ENCODE measurements at places on chromosomes 2 and 18.

- DNase-seq = no peak
Measured at GRCh38 chr2:33484042-33484621, 7.7 kb downstream of the RASGRP3 start.

DNA sequence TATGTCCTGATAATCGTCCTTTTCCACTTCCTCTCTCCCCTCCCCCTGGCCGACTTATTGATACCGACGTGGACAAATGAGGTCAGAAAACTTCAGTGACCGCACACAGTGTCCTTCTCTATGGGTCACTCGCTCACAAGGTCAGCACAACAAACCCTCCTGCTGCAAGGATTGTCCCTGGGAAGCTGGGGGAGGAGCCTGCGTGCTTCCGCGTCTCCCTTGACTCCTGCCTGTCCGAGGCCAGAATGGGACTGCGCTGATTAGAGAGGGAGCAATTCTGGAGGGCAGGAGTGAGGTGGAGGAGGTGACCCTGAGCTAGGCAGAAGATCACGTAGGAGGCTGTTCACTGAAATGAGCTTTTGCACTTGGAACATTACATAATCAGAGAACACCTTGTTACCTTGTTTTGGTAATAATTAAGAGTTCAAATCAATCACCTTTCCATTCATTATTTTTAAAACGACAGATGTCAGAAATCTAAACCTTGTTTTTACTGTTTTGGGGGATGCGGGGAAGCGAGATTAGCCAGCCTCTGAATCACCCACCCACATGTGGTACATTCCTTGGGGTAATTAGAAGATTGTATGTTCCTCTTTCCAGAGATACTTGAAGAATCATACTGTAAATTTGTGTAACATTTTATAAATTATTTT is 70.6 kb downstream of the CTAGE1 start:
- DNase-seq = no peak

DNA sequence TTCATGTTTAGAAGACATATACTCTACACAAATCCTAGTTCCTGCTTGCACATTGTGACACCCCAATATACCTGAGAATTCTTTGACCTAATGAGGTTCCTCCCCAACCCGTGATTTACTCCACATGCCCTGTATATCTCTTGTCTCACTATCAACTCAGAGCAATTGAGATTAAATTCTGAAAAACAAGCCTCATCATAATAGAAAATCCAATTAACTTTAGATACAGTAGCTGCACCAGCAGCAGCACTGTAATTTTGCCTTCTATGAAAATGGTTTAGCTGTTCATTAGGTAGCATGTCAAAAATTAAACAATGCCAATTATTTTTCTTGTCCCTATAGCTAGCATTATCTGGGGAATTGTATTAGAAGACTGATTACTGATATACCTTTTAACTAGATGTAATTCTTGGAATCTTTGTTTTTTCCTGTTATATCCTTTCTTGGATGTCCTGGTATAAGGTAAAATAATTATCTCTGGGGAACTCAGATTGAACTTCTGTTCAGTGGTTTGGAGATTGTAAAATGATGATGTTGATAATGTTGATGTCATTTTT is 218.9 kb upstream of the TANK start:
- DNase-seq = no peak

GRCh38 chr2:215529271-215529670 is 93.4 kb upstream of the FN1 start:
- DNase-seq = peak; percentile 2

GRCh38 chr2:118046634-118047210 is 32.9 kb upstream of the CCDC93 start:
- no peak for DNase-seq

DNA sequence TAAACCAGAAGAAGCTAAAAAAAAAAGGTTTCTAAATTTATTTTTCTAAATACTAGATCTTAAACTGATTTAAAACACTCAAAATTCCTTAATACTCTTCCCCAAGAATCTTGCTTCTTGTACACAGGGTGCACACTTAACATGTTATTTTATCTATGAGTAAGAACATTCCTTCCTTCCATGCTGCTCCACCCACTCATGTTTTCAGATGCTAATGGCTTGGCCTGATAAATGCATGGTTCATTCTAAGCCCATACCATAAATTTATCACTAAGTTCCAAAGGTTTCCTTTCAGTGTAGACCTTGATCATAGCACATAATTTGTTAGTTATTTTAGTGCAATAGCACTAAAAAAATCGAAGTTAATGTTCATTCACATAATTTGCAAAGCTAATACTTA is 8.1 kb downstream of the FBXO48 start:
- no peak for DNase-seq

- DNase-seq = no peak
Measured at GRCh38 chr2:25419678-25420242, 78.0 kb upstream of the DNMT3A start.

DNA sequence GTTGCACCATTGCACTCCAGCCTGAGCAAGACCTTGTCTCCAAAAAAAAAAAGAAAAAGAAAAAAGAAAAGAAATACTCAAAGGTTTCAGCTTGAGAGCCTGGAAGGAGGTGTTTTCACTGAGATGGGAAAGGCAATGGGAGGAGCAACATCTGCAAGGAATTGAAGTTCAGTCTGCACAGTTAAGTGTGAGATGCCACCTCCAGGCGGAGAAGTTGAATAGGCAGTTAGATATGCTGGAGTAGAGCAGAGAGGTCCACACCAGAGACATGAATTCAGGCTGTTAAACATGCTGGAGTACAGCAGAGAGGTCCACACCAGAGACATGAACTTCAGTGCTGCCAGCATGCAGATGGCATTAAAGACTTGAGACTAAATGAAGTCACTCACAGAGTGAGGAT is 41.4 kb upstream of the DTNB start:
- DNase-seq = no peak

- no peak for DNase-seq
Measured at GRCh38 chr2:240925191-240925567, 19.0 kb downstream of the CROCC2 start.

DNA sequence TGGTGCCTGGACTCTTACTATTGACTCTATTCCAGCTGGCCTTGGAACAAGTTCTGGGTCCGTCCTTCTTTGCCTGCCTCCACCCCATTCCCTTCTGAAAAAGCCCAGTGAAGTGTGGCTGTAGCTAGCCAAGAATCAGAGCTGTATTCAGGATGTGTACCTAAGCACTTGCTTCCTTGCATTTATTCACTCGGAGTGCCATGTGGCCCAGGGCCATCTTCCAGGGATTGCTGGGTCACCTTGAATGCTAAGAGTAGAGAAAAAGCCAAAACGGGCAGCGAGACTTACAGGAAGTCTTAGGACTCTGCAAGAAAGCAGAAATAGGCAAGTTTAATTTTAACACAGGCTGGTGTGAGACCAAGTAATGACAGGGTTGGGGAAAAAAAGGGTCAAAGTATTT is 4.1 kb downstream of the ITGA6 start:
- no peak for DNase-seq

GRCh38 chr2:215435870-215436704 is at the start of gene FN1:
TSS of gene FN1 (minus strand) at chr2:215436068. CDS start at chr2:215435802, 266 bp downstream.
- DNase-seq = no peak

DNA sequence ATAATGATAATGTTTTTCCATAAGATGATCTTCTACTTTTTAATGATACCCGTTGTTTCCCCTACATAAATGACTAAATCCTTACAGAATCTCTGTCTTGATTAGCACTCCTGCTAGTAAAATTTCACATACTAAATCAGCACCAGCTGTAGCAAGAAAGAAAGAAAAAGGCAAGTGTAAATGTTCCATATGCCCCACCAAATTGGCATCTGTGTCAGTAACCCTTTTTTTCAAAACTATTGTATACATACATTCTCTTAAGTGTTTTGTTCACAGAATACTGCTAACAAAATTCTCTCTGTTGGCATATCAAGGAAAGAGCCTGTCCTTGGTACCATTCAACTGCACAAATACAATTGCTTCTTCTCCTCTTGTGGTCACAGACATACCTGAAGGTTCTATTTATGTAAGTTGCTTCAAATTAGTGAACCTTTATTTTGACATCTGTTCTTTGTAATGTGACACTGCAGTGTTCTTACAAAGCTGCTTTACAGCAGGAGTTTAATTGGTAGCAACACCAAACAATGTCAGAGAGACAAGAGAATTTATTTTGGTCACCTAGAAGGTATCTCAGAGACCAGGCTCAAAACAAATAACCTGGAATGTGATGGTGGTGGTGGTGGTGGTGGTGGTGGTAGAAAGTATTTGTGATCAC is 641.9 kb downstream of the ZEB2 start:
- no peak for DNase-seq

GRCh38 chr2:172215172-172215935 is 112.7 kb upstream of the DLX2 start:
- DNase-seq = no peak

DNA sequence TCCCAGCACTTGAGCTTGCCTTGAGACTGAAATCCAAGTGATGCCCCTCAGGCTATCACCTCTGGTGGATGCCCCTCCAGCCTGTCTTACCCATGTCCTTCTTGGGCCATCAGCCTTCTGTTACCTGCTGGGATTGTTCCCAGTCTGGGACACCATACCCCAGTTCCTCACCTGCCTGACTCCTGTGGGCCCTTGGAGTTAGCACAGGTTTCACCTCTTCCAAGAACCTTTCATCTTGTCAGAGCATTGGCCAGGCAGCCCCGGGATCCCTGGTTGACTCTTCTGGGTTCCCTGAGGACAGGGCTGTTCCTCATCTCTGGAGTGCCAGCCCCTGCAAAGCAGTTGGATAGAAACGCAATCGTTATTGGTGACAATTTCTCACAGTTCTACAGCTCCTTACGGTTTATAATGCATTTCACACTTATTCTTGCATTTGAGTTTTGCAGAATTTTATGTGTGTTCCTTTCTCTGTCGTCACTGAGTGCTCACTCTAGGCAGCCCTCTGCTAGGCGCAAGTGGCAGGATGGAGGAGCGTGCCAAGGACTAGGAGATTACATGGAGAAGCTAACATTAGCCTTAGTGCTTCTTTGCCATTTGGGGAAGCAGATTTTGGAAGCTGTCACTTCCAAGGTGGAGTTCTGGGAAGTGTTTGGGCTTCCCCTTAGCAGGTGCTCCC is 139.7 kb downstream of the DDX1 start:
- DNase-seq = no peak

- no peak for DNase-seq
Measured at GRCh38 chr2:207289295-207290018, 123.7 kb upstream of the KLF7 start.

DNA sequence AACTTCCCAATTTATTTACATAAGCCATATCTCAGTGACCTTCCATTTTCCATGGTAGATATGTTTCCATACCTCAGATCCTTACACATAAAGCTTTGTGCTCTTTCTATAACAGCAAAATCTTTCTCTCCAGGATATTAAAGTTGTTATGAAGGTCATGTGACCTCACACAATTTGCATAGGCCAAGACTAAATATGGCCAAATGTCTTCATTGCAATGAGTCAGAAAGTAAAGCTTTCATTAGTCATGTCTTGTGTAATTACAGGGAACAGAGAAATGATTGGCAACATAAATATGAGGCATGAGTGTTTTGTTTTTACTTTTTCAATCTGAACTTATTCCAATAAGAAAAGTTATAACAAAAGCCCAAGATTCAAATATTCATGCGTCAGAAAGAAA is 243.5 kb downstream of the ASXL3 start:
- DNase-seq = no peak

DNA sequence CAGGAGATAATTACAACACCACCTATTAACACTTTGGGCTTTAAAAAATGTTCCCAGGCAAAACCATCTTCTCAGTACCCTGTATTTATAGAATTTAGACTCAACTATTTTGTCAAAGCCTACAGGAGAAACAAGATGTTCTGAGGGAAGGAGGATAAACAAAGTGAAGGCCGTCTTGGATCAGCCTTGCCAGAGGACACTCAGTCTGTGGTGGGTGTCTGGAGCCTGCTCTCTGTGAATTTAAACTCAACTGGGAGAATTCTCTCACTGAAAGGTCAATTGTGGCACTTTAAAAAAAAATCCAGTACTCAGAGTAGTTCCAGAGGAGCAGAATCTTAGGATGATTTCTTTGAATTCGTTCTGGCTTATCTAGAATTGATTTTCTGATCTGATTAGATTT is 28.4 kb upstream of the SLC1A4 start:
- no peak for DNase-seq

GRCh38 chr2:84283506-84283905 is 175.6 kb downstream of the SUCLG1 start:
- DNase-seq = no peak

- DNase-seq = no peak
Measured at GRCh38 chr2:221562226-221562625, 9.9 kb downstream of the EPHA4 start.

DNA sequence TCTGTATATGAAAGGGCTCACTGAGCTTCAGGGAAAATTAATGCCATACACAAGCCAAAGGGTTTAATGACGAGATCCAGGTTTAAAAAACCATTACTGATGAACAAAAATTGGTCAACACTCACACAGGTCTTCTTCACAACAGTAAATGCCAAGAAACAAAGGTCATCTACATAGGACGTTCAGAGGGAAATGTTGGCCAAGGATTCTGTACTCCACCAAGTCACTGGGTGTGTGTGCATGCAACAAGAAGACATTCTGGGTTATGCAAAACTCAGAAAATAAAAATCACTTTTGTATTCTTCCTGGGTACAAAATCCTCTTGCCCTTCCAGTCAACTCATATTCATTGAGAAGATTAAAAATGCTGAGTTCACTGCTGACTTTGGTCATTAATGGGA is 78.3 kb downstream of the ACTR2 start:
- DNase-seq = no peak

DNA sequence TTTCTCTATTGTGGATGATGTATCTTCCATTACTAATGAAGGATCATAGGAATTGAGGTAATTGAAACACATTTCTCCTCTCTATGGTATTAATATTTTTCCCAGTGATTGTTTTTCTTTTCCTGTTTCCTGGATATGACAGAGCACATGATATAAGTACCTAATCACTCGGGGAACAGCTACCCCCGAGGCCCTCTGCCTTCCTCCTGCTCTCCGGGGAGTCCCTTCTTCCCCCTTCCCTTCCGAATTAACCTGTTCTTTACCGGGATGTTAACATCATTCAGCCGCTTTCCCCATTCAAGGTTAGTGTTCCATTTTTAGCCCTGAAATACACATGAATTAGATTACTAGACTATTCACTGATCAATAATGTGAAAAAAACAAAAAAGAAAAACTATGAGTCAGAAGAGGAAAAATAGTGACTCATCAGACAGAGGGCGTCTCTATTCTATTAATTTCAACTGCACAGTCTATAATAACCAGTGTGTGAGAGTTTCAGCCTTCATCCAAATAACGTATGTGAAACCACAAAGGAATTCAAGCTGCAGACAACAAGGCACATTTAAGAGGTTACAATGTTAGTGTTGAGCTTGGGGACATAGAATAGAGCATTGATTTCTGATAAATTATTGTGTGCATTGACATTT is 450.8 kb downstream of the DLGAP1 start:
- no peak for DNase-seq

GRCh38 chr2:32271063-32271462 is 6.4 kb upstream of the NLRC4 start:
- DNase-seq = no peak

- DNase-seq = no peak
Measured at GRCh38 chr2:174036825-174037224, 71.7 kb upstream of the SP3 start.

All from Panc1 (cell line).